BE2C (cell line): ENCODE measurements at places on chromosomes 6 and 20.
A peak's percentile ranks its signal among the peaks of the same experiment; 100 is the strongest.

GRCh38 chr6:156886409-156886808 lies 109.2 kb downstream of the ARID1B start:
- DNase-seq = no peak

GRCh38 chr6:3277851-3278416 lies 19.2 kb downstream of the PSMG4 start:
- no peak for DNase-seq

DNA sequence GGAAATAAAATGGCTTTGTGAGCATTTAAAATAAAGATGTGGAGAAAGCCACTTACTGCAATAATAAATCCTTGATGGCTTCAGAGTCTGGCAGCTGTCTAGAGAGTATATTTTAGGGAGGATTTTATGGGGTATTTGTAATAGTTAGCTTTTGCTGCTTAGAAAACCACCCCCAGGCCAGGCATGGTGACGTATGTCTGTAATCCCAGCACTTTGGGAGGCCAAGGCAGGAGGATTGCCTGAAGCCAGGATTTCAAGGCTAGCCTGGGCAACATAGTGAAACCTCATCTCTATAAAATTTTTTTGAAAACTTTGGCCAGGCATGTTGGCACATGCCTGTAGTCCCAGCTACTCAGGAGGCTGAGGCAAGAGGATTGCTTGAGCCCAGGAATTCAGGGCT lies 63.8 kb downstream of the ISM1 start:
- no peak for DNase-seq

DNA sequence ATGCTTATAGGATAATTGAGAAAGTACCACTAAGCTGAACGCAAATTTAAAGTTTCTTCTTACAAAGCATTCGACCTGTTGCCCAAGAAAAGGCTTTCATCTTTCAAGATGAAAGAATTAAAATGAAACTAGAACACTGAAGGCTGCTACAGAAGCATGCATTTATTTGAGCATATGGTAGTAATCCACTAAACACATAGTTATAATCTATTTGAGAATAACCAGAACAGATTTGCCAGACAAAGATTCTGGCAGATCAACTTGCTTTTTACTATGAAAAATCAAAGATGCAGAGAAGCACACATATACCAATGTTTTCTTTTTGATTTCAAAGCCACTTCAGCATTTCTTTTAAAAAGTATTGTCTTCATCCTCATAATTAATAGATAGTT lies 412.2 kb downstream of the UTRN start:
- no peak for DNase-seq

DNA sequence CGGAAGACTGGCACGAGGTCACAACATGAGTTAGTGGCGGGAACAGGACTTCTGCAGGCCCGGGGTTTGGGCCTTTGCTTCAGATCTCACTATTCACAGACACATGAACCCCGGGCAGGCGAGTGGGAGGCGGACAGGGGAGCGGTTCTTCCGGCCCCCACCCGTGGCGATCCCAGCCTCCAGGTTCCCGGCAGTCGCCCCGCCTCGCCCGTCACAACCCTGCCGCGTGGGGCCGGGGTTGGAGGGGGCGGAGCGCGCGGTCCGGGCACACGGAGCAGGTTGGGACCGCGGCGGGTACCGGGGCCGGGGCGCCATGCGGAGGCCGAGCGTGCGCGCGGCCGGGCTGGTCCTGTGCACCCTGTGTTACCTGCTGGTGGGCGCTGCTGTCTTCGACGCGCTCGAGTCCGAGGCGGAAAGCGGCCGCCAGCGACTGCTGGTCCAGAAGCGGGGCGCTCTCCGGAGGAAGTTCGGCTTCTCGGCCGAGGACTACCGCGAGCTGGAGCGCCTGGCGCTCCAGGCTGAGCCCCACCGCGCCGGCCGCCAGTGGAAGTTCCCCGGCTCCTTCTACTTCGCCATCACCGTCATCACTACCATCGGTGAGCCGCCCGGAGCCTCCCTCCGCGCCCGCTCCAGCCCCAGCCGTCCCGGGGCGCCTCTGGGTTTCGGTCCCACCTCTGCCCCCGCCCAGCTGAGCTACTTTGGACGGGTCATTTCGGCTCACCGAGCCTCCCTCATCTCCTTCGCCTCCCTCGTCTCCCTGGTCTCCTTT lies at the start of gene KCNK15:
KCNK15 (plus strand) TSS at position 268 of the 769 bp plus-strand sequence; CDS start at position 314, 46 bp downstream.
- DNase-seq = peak; percentile 35

- no peak for DNase-seq
These were observed 47.7 kb downstream of the SLC2A12 start for GRCh38 chr6:134004714-134005113.

GRCh38 chr6:134596191-134596590 lies 278.3 kb upstream of the SGK1 start:
- DNase-seq = no peak
